Activated CD8-positive, alpha-beta memory T cell treated with anti-CD3 and anti-CD28 coated beads, Interleukin-2, amount 50 U/mL, for 4 hours (primary cell): ENCODE measurements at places on chromosomes 3 and 15.

DNA sequence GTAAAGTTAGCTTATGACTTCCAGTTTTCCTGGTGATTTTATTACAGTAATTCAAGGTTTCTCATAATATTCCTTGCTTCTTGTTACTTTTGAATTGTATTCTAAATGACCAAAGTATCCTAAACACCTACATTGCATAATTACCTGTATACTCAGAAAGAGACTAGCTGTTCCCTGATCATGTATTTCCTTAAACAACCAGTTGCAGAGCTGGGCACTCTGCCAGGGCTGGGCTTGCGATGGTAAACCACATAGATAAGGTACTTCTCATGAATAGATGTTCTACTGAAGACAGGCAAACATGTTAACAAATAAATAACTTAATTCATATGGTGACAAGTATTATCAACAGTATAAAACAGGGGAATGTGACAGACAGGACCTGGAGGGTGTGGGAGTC lies 142.3 kb upstream of the WNT5A start:
- DNase-seq: no peak

DNA sequence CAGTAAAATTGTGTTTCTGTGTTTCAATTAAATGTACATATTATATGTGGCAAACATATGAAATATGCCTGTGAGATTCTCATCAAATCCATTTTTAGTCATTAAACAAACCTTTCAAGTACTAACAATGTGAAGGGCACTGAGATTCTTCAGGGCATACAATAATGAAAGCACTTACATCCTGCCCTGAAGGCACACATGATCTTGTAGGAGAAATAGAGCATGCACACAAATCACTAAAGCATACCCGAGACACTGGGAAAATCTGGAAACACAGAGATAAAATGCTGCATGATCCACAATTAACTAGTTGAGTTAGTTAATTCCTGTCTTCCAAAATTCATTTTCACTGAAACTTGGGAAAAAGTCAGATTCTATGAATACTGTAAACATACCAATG lies 810.5 kb upstream of the NECTIN3 start:
- no peak for DNase-seq

DNA sequence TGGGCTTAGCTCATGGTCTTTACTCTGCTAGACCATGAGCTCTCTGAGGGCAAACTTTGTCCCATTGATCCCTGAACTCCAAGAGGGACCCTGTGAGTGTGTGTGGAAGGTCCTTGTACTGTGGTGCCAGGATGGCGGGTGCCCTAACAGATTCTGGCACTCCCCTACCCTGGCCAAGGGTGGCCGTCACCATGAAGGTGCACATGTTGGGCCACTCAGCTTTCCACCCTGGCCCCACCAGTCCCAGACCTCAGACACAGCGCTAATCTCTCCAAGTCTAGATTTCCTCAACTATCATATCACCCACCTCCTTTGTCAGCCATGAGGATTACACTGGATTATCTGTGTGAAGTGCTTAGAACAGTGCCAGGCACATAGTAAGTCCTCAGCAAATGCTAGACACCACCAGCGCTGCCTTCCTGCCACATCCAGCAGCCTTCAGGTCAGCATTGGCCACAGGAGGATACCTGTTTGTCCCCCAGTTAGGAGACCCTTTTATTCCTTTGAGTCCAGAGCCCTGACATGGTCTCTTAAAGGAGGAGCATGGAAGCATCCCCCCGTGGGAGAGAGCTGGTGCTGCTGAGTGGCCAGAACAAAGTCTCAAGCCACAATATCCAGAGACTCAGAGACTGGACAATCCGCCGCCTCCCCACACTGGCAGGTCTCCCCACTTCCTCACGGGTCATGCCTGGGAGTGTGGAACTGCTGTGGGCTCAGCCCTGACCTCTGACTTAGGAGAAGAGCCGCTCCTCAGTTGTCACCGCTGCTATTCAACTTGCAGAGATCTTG lies 44.5 kb upstream of the SLCO2A1 start:
- no peak for DNase-seq

GRCh38 chr3:169054471-169054870 lies 609.0 kb downstream of the MECOM start:
- DNase-seq: no peak

- DNase-seq: no peak
Observed at GRCh38 chr15:82168296-82168695, 94.2 kb downstream of the EFL1 start.

GRCh38 chr15:86834115-86834863 lies 754.6 kb downstream of the AGBL1 start:
- no peak for DNase-seq

- no peak for DNase-seq
Observed at GRCh38 chr3:178714925-178715832, 178.9 kb downstream of the KCNMB2 start.

DNA sequence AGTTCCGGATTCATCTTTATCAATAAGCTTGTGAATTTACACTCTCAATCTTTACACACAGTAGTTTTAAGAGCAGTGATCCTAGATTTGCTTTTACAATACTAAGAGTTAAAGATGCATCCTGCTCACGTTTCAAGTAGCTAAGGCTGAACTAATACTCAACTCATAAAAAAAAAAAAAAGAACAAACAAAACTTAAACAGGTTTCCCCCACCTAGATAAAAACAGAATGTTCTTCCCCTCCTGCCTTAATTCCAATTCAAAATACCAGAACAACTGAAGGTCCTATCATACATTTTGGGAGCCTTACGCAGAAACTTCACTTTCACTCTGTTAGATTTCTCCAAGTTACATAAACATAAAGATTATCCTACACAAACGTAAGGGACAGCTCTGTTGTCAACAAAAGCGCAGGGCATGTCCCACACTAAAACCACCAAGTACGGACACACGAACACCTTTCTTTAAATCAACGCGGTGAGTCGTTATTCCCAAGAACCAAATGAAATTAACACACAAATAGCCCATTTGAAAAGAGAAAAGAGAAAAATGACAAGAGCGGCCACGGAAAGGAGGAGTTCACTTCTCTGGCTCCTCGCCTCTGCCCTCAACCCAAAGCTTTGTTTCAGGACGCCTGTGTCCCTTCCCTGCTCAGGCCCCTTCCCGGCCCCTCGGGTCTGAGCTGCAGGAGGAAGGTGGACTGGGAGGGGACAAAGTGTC lies 941 bp downstream of the CBLB start:
- DNase-seq: no peak

DNA sequence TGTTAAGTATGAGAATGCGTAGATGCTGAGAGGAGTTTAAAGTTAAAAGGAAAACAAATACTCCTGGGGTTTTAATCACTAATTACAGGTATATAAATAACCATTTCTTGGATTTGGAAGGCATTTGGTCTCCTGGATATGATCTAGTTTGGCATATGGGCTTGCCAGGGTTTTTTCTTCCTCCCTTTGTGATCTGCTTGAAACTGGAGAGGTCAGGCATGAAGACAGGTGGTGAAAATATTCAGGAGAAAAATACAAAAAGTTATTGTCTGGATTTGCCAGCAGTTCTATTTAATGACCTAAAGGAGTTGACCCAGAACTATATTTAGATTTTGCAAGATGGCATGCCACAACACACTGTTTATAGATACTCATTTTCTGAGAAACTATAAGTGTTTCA lies 136.3 kb downstream of the DIPK2A start:
- no peak for DNase-seq

GRCh38 chr3:58514405-58514804 lies 22.5 kb downstream of the KCTD6 start:
- DNase-seq: no peak

GRCh38 chr15:69972436-69972835 lies 125.3 kb downstream of the TLE3 start:
- DNase-seq: no peak

DNA sequence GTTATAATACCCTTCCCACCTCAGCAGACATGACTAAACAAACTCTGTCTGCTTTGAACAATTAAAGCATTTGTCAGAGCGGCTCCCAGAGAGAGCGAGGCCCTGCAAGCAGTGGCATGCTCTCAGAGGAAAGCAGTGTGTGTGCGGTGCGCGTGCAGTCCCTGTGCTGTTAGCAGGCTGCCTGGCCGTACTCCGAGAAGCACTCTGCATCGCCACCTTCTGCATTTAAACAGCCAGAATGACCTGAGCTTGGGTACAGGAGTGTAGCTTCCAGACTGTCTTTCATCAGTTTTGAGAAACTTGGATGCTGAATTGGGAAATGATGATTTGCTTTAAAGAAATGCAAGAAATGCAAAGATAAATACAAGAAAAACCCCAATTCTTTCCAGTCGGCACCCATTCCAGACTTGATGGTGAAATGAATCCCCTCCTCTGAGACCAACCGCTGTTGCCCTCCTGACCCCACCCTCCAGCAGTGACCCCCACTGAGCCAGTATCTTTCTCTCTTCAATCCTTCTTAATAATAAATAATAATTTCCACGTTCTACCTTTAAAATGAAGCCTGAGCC lies 113.5 kb downstream of the VGLL4 start:
- DNase-seq: no peak

GRCh38 chr3:141846050-141846433 lies 30.4 kb upstream of the ATP1B3 start:
- DNase-seq: no peak

GRCh38 chr15:41999290-42000285 lies 21.3 kb downstream of the PLA2G4E start:
- DNase-seq: no peak

DNA sequence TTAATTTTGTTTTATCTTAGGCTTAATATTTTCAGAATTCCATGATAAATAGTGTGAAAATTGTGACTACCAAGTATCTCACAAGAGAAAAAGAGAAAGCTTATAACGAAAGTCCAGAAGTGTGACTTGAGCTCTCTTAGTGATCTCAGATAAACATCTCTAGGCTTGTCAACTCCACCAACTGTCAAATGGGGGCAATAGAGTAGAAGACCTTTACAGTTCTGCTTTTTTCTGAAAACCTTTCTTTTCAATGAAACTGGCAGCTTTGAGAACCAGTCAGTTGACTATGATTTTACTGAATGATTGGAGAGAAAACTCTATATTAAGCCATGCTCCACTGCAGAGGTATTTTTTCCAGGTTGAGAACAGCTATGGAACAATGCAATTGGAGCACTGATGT lies 119.2 kb upstream of the TP63 start:
- no peak for DNase-seq

DNA sequence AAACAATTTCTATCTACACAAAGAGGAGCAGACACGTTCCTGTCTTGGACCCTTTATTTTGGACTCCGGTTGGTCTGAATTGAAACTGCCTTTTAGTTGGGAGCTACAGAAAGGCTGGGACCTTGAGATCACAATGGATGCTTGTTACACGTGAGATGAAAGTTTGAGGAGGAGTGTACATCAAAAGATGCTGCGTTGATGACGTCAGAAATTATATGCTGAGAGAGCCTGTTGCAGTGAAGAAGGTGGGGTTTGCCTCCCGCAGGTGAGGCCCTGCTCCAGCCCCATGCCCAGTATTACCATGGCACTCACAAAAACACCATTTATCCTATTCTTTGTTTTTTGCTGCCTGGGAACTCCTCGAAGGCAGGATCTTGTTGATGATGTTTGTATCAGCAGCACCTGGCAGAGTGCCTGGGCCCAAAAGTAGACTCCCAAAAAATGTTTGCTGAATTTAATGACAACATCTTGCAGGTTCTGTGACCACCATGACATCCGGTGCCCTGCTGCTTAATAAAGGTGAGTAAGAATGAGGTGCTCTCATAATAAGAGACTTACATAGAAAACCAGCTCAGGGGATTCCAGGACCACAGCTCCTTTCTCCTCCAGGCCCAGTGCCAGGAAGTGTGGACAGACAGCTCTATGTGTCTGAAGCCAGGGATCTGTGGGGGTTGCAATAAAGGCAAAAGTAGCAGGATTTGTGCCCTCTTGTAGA lies 136.1 kb upstream of the UBE2E1 start:
- no peak for DNase-seq

- no peak for DNase-seq
Observed at GRCh38 chr15:53829471-53829870, 70.0 kb upstream of the WDR72 start.

DNA sequence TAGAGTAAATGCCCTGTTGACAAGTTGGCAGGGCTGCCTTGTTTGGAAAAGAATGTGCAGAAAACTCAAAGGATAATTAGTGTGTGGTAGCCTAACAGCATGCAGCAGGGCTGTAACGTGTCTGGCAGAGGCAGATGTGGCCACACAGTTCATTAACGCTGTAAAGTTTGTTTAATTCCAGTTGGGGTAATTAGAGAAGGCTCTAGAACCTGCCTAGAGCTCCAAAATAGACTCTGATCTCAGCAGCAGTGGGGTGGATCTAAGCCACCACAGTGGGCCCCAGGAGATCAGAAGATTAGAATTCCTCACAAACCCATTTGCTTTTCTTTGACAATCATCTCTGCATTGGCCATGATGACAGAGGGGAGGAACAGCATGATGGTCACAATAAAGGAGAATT lies 65.1 kb upstream of the LEKR1 start:
- DNase-seq: no peak

- no peak for DNase-seq
Observed at GRCh38 chr3:124860599-124860998, 26.6 kb downstream of the ITGB5 start.

- DNase-seq: no peak
Observed at GRCh38 chr3:16200411-16200810, 25.9 kb downstream of the GALNT15 start.

GRCh38 chr3:16496008-16496407 lies 17.5 kb downstream of the RFTN1 start:
- no peak for DNase-seq

DNA sequence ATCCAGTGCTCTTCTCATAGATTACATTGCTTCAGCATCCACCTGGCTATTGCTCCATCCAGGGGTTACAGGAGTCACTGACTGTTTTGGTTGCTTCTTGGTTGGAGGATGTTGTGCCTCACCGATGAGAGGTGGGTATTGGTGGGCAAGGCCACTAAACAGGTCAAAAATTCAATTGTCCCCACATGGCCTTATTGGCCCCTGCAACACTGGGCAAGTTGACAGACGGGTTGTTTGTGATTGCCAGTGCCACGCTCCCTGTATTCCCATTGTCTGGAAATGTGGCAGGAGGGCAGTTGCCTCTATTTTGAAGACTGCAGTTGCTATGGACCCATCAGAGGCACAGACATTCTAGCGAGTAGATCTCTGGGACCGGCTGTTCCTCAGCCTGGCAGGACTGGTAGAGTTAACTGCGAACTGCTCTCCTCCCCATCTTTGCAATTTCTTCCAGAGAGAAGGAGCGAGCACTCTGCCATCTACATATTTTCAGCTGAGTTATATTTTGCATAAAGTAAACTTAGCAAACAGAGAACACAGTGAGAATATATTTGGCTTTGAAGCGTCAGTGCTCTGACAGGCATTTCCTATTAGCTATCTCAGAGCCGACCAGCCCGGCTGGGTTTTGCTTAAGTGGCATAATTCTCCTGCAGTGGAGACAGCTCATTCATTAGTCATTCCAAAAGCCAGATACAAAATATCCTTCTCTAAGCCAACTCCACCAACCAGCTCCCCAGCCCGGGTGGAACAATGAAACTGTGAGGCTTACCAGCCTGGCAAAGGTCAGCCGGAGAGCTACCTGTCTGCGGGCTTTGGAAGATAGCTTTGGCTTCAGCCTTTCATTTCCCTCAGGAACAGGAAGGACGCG lies 26.0 kb upstream of the MAGEF1 start:
- no peak for DNase-seq

DNA sequence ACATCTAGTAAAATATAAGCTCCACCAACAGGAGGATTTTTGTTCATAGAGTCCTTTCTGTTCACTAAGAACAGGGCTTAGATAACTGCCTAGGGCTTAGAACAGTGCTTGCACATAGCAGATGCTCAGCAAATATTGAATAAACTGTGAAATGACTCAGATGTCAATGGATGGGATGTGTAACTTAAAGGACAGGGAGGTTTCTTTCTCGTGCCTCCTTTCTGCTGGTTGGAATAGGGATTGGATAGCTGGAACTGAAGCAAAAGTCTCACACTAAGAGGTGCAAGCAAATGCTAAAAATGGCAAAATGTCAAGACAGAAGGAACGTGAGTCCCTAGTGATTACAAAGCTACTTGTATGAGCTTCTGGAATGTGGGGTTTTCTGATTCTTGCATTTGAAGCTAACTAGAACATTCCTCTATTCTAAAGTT lies 392.8 kb upstream of the WNT5A start:
- DNase-seq: no peak
